Stimulated activated naive B cell treated with anti-CD40 and anti-IgM and Interleukin-4, amounts not matched to agents 10 μg/mL and 1 μg/mL and 100 μg/mL, for 72 hours (primary cell): ENCODE measurements at places on chromosomes 2 and 18.

DNA sequence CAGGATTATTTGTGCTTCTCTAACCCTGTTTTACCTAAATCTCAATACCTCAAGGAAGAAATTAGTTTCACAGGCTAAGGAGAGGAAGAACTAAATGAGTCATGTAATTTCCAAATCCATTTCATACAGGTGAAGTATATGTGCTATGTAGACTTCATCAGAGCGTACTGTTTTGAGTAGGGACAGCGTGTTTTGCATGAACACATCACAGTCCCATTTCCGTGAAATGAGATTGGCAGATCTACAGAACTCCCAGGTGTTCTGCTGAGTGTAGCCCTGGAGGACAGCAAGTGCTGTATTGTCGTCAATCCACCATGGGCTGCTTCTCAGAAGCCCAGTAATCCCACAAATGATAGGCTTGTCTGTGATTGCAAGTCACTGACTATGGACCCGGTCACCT, 97.7 kb downstream of the XRCC5 start:
- DNase-seq: no peak

- no peak for DNase-seq
Measured at GRCh38 chr2:159454185-159454584, 162.2 kb downstream of the BAZ2B start.

- no peak for DNase-seq
Measured at GRCh38 chr2:10235909-10236550, 66.7 kb upstream of the HPCAL1 start.

DNA sequence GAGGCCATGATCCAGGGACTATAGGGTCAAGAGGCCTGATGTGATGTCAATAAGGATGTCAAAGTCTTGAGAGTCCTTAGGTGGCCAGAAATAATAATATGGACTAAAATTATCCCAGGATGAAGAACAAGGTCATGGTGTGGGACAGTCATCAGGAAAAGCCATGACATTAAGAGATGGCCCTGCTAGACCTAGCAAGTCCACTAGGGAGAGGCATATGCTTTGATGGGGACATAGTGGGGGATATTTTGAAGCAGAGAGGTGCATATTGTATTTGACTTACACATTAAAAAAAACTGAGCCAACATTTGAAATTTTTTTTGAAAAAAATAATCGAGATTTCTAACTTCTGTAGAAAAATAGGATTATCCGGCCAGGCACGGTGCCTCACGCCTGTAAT, 53.3 kb upstream of the CXCR4 start:
- DNase-seq: no peak

DNA sequence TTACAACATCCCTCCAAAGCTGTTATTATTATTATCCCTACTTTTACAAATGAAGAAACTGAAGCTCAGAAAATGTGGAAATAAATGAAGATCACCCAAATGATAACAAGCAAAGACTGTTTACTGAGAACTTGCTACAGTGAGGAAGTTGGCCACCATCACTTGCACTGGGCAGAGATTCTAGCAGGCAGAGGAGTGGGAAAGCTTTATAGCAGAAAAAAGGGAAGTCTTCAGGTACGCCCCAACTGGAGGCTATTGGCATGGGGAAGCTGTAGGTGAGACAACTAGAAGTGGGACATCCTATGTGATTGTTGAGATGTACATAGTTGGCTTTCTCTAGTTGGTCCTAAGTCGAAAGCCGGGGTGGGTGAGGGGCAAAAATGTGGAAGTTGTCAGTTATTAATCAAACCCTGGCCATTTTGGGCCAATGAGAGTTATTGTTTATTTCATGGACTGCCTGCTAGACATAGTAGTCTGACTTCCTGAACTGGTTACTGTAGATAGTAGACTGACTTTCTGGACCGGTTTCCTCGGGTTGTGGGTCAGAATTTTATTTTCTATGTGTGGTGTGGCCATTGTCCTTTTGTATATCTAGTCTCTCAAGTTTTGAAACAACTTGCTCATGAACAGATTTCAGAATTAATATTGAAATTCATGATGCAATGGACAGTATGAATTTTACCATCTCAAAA, 40.2 kb upstream of the STAT4 start:
- DNase-seq: no peak

GRCh38 chr2:126586317-126586716, 69.6 kb upstream of the GYPC start:
- DNase-seq: no peak

DNA sequence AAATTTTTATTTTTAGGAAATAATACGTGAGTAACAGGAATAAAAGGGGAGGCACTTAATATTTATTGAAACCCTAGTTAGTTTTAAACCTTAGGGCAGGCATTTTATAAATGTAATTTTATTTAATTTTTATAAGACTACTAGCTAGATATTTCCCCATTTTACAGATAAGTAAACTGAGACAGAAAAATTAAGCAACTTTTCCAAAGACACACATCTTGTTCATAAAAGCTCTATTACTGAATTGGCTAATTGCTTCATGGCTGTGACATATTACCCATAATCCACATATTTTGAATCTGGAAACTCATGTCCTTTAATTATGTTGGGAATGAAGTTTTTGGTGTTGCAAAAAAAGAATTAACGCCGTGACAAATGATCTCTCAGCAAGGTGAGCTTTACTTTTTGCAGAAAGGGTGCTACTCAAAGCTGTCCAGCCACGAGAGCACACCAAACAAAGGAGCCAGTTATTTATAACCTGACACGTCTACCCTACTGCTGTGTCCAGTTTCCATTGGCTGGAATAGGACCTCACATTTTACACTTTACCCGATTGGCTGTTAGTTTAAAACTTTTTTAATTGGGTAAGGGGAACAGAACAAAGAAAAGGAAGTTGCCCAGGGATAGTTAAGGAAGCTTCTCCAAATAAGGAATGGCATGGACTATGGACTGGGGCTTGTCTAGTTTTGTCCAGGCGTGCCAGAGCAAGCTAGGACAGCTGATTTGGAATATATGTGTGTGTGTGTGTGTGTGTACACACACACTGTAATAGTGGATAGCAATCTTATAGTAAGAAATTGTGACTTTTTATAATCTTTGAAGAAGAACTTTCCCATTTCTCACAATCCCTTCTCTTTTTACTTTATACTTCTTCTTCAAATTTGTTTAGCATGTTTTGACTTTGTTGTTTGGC, 54.2 kb downstream of the COMMD1 start:
- no peak for DNase-seq

DNA sequence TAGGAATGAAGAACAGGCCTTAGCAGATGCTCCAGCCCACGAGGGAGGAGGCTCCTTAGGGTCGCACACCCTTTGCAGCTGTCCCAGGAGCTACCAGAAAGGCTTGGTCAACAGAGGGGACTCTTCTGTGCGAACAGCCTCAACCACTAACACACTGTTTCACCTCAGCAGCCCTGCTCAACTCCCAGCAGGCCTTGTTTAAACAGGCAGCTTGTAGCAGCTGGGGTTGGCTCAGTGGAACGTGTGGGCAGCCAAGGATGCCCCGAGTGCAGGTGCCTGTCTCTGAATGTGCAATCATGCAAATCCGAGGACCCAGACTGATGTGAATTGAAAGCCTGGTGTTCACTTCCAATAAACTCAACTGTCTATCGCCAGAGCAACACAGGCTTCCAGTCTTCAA, 88.7 kb upstream of the CXCR4 start:
- DNase-seq: peak; percentile 91

DNA sequence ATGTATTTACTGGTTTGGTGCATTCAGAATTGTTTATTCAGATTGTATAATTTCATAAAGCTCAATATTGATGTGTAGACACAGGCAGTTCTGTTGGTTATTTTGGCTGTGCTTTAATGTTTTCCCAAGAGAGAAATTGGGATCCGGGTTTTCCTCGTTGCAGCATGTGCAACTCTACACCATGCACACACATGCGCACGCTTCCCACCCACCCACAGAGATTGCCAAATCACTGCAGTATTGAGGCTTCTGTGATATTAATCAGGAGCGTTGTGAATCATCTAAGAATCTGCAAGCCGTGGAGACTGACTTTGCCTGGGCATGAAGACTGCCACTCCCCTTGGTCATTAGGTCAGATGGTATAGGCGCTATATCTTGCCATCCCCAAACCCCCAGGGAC, 571.5 kb downstream of the SLC4A3 start:
- DNase-seq: no peak

GRCh38 chr2:238722181-238722580, 125.7 kb upstream of the TWIST2 start:
- DNase-seq: no peak

- no peak for DNase-seq
Measured at GRCh38 chr2:110834134-110834827, 101.9 kb downstream of the ACOXL start.

GRCh38 chr2:169119851-169120250, 50.5 kb downstream of the DHRS9 start:
- DNase-seq: no peak

GRCh38 chr2:178914259-178914849, 107.1 kb upstream of the TTN start:
- peak; percentile 41 for DNase-seq

DNA sequence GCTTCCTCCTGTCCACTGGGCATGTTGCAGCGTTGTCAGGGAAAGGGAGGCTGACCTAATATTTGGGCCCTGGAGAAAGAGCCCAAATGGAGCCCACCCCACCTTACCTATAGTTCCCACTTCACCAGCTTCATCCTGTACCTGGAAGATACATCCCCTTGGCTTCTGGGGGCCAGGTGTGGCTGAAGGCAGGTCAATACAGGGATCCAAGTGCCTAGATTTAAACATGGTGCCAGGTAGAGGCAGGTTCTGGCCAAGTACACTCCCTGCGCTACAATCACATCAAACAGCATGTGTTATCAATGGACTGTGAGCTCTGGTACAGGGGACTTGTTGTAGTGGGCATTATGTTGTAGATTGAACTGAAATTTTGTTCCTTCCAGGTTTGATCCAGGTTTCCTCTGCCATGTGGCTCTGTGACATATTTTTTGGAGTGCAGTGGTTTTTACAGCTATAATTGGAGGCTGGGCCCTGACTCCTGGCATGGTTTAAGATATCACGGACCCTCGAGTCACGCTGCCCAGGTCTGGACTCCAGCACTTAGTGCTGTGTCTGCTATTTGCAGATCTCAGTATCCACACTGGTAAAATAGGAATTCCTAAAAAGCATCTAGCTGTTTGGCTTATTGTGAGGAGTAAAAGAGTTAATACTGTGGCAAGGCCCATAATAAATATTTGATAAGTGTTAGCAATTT, 23.8 kb downstream of the MYCN start:
- no peak for DNase-seq

- DNase-seq: no peak
Measured at GRCh38 chr2:70513738-70514137, 39.9 kb downstream of the TGFA start.

- DNase-seq: no peak
Measured at GRCh38 chr18:5413447-5413846, 117.9 kb upstream of the ZBTB14 start.

DNA sequence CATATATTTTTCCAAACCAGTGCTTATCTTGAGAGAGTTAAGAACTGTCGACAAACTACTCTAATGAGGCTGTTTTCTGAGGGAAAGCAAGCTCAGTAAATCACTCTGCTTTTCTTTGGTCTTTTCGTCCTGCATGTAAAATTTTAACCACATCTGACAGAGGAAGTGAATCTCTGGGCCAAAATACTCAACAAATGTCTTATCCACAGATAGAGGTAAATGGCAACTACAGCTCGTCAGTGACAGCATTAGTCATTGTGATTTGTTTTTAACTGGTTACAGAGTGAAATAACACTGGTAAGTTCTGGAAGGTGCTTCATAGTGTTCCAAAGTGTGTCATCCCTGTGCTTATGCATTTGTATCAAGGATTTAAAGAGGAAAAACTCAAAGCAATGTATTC, 82.6 kb upstream of the SLC8A1 start:
- no peak for DNase-seq

DNA sequence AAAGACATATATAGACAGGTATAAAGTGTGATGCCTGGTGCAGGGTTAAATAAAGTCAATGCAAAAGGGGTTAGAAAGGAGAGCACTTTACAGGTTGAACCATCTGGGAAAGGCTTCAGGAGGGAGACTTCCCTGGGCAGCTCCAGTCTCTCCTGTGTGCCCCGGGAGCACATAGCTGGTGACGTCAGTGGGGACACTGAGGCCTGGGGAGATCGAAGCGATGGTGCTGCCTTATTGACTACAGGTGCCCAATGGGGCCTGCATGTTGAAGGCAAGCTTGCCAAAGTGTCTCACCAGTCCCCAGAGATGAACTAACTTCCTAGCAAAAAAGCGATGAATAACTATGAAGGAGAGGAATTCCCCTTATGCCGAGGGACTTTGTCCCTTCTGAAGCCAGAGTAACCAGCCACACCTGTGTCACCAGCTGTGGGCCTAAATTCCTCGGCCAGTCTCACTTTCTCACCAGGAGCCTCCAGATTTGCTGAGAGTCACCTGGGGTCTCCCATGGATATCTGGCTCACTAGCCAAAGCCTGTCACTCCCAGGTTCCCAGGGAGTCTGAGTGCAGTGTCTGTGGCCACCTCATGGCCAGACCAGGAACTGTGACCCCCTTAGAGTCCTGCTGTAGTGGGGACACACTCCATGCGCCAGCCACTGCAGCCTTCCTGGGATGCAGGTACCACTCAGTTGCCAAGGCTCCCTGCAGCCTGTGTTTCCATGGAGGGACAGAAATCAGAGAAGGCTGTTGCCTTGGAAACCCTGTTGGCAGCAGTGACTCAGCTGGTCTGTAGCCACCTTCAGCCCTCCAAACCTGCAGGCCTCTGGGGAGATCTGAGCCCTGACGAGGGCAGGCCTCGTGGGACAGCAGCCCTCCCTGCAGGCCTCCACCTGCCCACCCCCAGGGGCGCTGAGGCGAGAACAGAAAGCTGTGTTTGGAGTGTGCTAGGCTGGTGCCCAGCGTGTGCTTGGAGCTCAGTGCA, 128.7 kb downstream of the CTIF start:
- peak; percentile 73 for DNase-seq
